T-cell (primary cell): ENCODE measurements at places on chromosomes 1 and 21. TPM values are rescaled to one million over a fixed set of nuclear protein-coding genes. Genes with fewer than 3 reads are reported as not detected.

DNA sequence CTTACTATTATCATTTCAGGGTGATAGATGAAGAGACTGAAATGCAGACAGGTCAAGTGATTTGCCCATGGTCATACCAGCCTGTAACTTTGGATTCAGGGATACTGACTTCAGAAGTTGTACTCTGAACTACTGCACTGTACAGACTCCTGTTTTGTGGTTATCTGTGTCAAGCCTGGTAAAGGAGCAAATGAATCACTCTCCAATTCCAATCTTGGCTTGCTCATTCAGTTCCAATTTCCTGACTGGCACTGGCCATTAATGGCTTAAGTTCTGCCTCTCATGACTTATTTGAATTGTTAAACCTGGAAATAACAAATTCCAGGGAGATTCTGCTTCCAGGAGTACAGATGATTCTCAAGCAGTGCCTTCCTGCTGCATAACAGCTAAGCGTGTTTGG, 45.4 kb upstream of the PLD5 start:
- no peaks in the 10 kb centered on the region for H3K4me1 ChIP-seq
- no peak for DNase-seq
- H3K36me3 ChIP-seq: no peaks in the 10 kb centered on the region
- no peak overlapping the region for H3K4me3 ChIP-seq

- no peaks in the 10 kb centered on the region for H3K27me3 ChIP-seq
- no peak overlapping the region for H3K4me3 ChIP-seq
- peaks cover 3% of the 10 kb centered on the region for H3K4me1 ChIP-seq
- no peak for DNase-seq
Measured at GRCh38 chr1:203215573-203215972, 13.9 kb downstream of the CHIT1 start.

GRCh38 chr1:93219443-93219842, 38.9 kb downstream of the CCDC18 start:
- no peak overlapping the region for H3K27ac ChIP-seq
- H3K4me1 ChIP-seq: peaks cover 2% of the 10 kb centered on the region

- H3K27me3 ChIP-seq: no peaks in the 10 kb centered on the region
- no peak overlapping the region for H3K27ac ChIP-seq
- H3K36me3 ChIP-seq: no peaks in the 10 kb centered on the region
- H3K4me3 ChIP-seq: no peak overlapping the region
- no peak for DNase-seq
Measured at GRCh38 chr1:173596097-173596825, 6.6 kb downstream of the SLC9C2 start.

DNA sequence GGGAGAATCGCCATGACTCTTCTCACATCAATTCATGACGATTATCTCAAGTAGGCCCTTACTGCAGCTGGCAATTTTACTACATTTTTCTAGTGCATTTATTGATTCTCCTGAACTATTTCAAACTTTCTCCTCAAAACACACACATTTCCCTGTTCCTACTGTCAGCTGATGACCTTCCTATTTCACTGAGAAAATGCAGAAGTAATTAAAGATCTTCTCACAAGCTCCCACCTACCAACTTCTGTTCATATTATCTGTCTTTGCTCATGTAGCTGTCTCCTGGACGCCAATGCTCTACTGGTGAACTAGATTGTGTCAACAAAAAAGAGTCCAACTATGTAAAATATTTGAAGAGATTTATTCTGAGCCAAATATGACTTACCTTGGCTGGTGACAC, 36.4 kb upstream of the FASLG start:
- no peak overlapping the region for H3K27ac ChIP-seq
- H3K36me3 ChIP-seq: no peaks in the 10 kb centered on the region
- H3K4me3 ChIP-seq: no peak overlapping the region
- no peak for DNase-seq
- H3K4me1 ChIP-seq: peaks cover 4% of the 10 kb centered on the region

GRCh38 chr1:201377611-201378092, at the start of gene TNNT2:
Gene TNNT2 (minus strand): TSS chr1:201377680. CDS start chr1:201373254, 4,426 bp downstream.
- no peak within 1 kb of the TSS for H3K27ac ChIP-seq
- no peak for DNase-seq
- H3K36me3 ChIP-seq: no peaks in the 10 kb centered on the region
- H3K27me3 ChIP-seq: no peaks in the 10 kb centered on the region
- H3K4me1 ChIP-seq: no peaks in the 10 kb centered on the region
- no peak within 1 kb of the TSS for H3K4me3 ChIP-seq

- H3K4me3 ChIP-seq: no peak overlapping the region
- H3K27me3 ChIP-seq: no peaks in the 10 kb centered on the region
- DNase-seq: no peak
Measured at GRCh38 chr1:230185076-230186001, 118.3 kb downstream of the GALNT2 start.

DNA sequence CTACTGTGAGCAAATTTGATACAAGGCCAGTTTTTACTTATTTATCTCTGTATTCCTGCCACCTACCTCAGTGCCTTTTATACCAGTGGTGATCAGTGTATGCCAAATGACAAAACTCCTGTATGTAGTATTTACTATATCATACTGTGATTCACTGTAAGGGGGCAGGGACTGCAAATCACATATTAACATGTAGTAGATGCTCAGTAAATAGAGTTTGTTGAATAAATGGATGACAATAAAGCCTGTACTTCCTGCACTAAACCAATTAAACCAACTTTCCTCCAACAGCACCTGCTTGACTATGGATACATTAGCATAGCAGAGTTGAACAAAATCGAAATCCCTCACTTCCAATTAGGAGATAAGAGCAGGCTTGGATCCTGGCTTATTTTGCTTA, 73.3 kb upstream of the C1orf87 start:
- H3K27me3 ChIP-seq: no peaks in the 10 kb centered on the region
- DNase-seq: no peak
- no peaks in the 10 kb centered on the region for H3K4me1 ChIP-seq
- H3K4me3 ChIP-seq: no peak overlapping the region
- no peak overlapping the region for H3K27ac ChIP-seq
- no peaks in the 10 kb centered on the region for H3K36me3 ChIP-seq

GRCh38 chr1:212702672-212703071, 3.0 kb upstream of the BATF3 start:
- no peak overlapping the region for H3K27ac ChIP-seq
- no peaks in the 10 kb centered on the region for H3K27me3 ChIP-seq
- DNase-seq: no peak
- H3K4me1 ChIP-seq: peaks cover 30% of the 10 kb centered on the region
- no peaks in the 10 kb centered on the region for H3K36me3 ChIP-seq
- no peak overlapping the region for H3K4me3 ChIP-seq

GRCh38 chr21:28464095-28464494, 528.6 kb downstream of the LTN1 start:
- H3K27ac ChIP-seq: no peak overlapping the region
- no peaks in the 10 kb centered on the region for H3K4me1 ChIP-seq
- no peak for DNase-seq
- H3K4me3 ChIP-seq: no peak overlapping the region

- H3K27me3 ChIP-seq: no peaks in the 10 kb centered on the region
- no peak overlapping the region for H3K27ac ChIP-seq
- H3K4me1 ChIP-seq: no peaks in the 10 kb centered on the region
- no peaks in the 10 kb centered on the region for H3K36me3 ChIP-seq
- no peak for DNase-seq
Measured at GRCh38 chr1:151277249-151277648, 4.8 kb upstream of the ZNF687 start.

- peaks cover 16% of the 10 kb centered on the region for H3K36me3 ChIP-seq
- no peaks in the 10 kb centered on the region for H3K27me3 ChIP-seq
- peaks cover 18% of the 10 kb centered on the region for H3K4me1 ChIP-seq
- H3K4me3 ChIP-seq: peak overlapping the region; percentile 73
- H3K27ac ChIP-seq: peak overlapping the region; percentile 42
- no peak for DNase-seq
Measured at GRCh38 chr1:228407106-228408040, 738 bp upstream of the TRIM11 start.

- DNase-seq: no peak
- H3K4me3 ChIP-seq: no peak overlapping the region
- H3K4me1 ChIP-seq: no peaks in the 10 kb centered on the region
- no peaks in the 10 kb centered on the region for H3K36me3 ChIP-seq
- no peak overlapping the region for H3K27ac ChIP-seq
- no peaks in the 10 kb centered on the region for H3K27me3 ChIP-seq
Measured at GRCh38 chr1:7442036-7442435, 329.1 kb upstream of the VAMP3 start.

- no peaks in the 10 kb centered on the region for H3K4me1 ChIP-seq
- H3K27ac ChIP-seq: no peak overlapping the region
- DNase-seq: no peak
- no peak overlapping the region for H3K4me3 ChIP-seq
- no peaks in the 10 kb centered on the region for H3K27me3 ChIP-seq
- no peaks in the 10 kb centered on the region for H3K36me3 ChIP-seq
Measured at GRCh38 chr1:212545941-212546635, 62.5 kb upstream of the ATF3 start.

GRCh38 chr1:156080241-156080862, 1.9 kb downstream of the MEX3A start:
- DNase-seq: no peak
- no peaks in the 10 kb centered on the region for H3K27me3 ChIP-seq
- no peaks in the 10 kb centered on the region for H3K36me3 ChIP-seq
- no peak overlapping the region for H3K27ac ChIP-seq

- no peaks in the 10 kb centered on the region for H3K27me3 ChIP-seq
- H3K27ac ChIP-seq: no peak overlapping the region
- no peak for DNase-seq
- H3K36me3 ChIP-seq: no peaks in the 10 kb centered on the region
- H3K4me1 ChIP-seq: no peaks in the 10 kb centered on the region
Measured at GRCh38 chr1:178341261-178341956, 155.4 kb downstream of the CLEC20A start.

GRCh38 chr1:53340660-53341520, 13.0 kb upstream of the LRP8 start:
- peaks cover 10% of the 10 kb centered on the region for H3K27me3 ChIP-seq
- no peak overlapping the region for H3K27ac ChIP-seq
- DNase-seq: no peak
- no peak overlapping the region for H3K4me3 ChIP-seq
- no peaks in the 10 kb centered on the region for H3K36me3 ChIP-seq

DNA sequence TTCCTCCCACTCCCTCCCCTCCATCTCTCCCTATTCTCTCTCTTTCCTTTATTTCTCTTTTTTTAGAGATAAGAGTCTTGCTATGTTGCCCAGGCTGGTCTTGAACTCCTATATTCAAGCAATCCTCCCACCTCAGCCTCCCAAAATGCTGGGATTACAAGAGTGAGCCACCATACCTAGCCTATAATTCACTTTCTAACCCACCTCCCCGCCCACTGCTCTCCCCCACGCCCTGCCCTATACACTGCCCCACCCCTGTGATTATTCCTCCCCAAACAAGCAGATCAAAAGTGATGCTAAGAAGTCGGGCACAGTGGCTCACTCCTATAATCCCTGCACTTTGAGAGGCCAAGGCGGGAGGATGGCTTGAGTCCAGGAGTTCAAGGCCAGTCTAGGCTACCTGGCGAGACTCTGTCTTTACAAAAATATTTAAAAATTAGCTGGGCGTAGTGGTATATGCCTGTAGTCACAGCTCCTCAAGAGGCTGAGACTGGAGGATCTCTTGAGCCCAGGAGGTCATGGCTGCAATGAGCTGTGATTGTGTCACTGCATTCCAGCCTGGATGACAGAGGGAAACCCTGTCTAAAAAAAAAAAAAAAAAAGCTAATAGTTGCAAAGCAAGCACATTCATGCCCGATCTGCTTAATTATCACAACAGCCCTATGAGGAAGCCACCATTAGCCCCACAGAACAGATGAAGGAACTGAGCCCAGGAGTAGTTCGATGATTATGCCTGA, 12.8 kb upstream of the E2F2 start:
- no peak overlapping the region for H3K4me3 ChIP-seq
- no peak overlapping the region for H3K27ac ChIP-seq
- peaks cover 12% of the 10 kb centered on the region for H3K4me1 ChIP-seq
- no peaks in the 10 kb centered on the region for H3K27me3 ChIP-seq

DNA sequence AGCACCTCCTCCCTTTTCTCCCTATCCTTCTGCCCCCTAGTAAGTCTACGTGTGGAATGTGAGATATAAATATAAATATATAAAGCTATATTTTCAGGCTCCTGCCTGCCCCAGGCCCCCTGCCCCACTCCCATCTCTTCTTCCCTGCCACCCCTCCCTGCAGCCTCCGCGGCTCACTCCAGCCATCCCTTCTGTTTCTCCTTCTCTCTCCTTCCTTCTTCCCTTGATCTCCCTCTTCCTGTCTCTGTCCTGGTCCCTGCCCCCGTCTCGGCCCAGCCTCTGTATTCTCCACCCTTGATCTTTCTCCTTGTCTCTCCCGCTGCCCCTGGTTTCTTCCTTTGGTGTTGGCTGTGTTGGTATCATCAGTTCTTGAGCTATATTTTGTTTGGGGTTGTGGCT, 23.2 kb downstream of the DMBX1 start:
- H3K27ac ChIP-seq: no peak overlapping the region
- peaks cover 5% of the 10 kb centered on the region for H3K4me1 ChIP-seq
- no peak for DNase-seq
- no peak overlapping the region for H3K4me3 ChIP-seq
- no peaks in the 10 kb centered on the region for H3K36me3 ChIP-seq

DNA sequence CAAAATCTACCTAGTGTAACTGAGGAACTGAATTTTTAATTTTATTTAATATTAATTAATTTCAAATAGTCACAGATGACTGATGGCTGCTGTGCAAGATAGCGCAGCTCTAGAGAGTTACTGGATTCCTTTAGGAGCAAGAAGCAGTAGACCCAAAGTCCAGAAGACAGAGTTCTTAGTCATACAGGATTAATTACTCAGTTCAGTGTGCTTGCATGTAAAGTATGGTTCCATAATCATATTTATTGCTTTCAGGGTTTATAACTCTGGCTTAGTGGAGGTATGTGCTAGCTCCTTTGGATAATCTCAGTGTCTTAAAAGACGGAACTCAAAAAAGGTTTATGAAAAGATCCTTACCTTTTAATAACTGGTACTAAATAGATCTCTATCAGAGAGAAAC, 17.4 kb downstream of the CEPT1 start:
- H3K27ac ChIP-seq: no peak overlapping the region
- no peak overlapping the region for H3K4me3 ChIP-seq
- no peak for DNase-seq
- peaks cover 6% of the 10 kb centered on the region for H3K36me3 ChIP-seq

- H3K27me3 ChIP-seq: no peaks in the 10 kb centered on the region
- no peaks in the 10 kb centered on the region for H3K36me3 ChIP-seq
- no peak overlapping the region for H3K27ac ChIP-seq
Measured at GRCh38 chr1:193785850-193786420, 599.5 kb upstream of the B3GALT2 start.

DNA sequence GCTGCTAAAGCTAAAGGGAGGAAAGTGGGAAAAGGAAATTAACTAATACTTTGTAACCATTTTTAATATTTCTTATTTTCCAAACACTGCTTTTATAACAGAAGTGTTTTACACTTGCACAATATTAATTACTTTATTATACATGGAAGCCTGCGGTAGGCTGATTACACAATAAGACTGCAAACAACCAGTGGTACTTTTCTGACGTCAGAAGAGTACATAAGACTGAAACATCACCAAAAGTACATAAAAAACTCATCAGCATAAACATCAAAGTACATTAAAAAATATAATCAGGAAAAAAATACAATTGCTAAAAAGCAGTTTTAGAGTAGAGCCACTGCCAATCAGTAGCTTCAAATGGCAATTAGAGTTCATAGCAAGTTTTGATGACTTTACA, 4.6 kb downstream of the ZNF281 start:
- no peak overlapping the region for H3K4me3 ChIP-seq
- H3K27me3 ChIP-seq: no peaks in the 10 kb centered on the region
- no peak for DNase-seq
- no peak overlapping the region for H3K27ac ChIP-seq

The PPIAL4G gene
- 2.0 TPM for total RNA-seq

The PROX1 gene
- total RNA-seq: 0.23 TPM

The FCER1G gene
- 4.1 TPM for total RNA-seq

The CELA2B gene
- 0.30 TPM for total RNA-seq

The FMO4 gene
- total RNA-seq: 2.0 TPM

The KCNN3 gene
- total RNA-seq: 0.21 TPM

The MPZ gene
- total RNA-seq: 3.6 TPM

The IGSF9 gene
- not detected for total RNA-seq

The KRTAP12-3 gene
- not detected for total RNA-seq

The NPHS2 gene
- total RNA-seq: not detected

The IL19 gene
- not detected for total RNA-seq

The CAPZB gene
- total RNA-seq: 320 TPM

The PTAFR gene
- 0.37 TPM for total RNA-seq
